ENCODE measurements at places on chromosomes 4 and X. TPM values are rescaled to one million over a fixed set of nuclear protein-coding genes. Genes with fewer than 3 reads are reported as not detected.

CXCL13 gene
- not detected for total RNA-seq

REPS2 gene
- total RNA-seq, result 0.31 TPM

RBM46 gene
- not detected for total RNA-seq

LAMTOR3 gene
- 53.4 TPM for total RNA-seq

FHIP1A gene
- total RNA-seq, result 4.6 TPM

ZIC3 gene
- total RNA-seq, result not detected

CXorf66 gene
- total RNA-seq, result not detected

SLC16A2 gene
- 13.5 TPM for total RNA-seq

FAM47A gene
- not detected for total RNA-seq

AASDH gene
- total RNA-seq, result 6.7 TPM

FATE1 gene
- not detected for total RNA-seq

ZGRF1 gene
- total RNA-seq, result 9.2 TPM

- no peak for DNase-seq
Measured at GRCh38 chrX:71085900-71086299, 9.8 kb upstream of the FOXO4 start.

DNA sequence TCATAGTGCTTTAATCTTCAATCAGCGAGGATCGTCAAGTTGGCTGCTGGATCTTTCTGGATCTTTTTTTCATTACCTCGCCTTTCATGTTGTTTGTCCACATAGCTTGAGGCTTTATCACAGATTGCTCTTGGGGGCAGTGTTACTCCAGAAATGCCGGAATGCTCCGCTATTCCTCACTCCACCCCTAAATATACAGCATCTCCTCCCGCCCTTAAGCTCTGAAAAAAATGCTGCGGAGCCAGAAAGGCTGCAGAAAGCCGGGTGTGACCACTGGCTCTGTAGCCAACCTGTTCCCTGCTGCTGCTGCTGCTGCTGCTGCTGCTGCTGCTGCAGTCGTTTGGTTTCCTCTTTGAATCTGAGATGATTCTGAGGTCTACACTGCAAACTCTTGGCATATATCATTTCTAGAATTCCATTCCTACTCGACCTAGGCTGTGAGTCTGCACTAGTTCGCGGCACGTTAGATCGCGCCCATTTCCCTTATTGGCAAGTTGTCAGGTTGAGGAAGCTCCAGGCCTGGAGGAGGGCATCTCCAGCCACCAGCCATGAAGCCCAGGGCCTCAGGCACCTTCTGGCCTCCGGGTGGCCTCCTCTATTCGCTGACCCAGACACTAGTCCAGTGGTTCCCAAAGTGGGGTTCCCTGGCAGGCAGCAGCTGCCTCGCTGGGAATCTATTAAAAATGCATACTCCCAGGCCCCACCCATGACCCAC, 34.2 kb downstream of the WDR13 start:
- DNase-seq, result peak; percentile 94

GRCh38 chr4:139629436-139630125, 36.0 kb upstream of the MGST2 start:
- no peak for DNase-seq

DNA sequence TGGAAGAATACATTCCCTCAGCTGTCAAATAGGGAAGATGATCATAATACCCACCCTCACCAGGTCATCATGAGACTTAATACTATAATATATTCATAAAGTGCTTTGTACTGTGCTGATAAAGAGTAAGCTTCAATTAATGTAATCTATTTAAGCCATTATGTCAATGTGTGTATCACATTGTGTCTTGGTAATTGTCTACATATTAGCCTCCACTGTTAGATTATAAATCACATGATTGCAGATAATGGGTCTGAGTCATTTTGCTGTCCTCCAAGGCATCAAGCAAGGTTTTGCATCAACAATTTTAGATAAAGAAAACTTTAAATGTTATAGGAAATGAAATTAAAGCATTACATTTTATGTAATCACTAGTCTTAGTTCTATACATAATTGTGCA, 45.2 kb upstream of the CEP135 start:
- DNase-seq, result no peak

- peak; percentile 8 for DNase-seq
Measured at GRCh38 chrX:34300871-34301270, 168.8 kb upstream of the FAM47A start.

DNA sequence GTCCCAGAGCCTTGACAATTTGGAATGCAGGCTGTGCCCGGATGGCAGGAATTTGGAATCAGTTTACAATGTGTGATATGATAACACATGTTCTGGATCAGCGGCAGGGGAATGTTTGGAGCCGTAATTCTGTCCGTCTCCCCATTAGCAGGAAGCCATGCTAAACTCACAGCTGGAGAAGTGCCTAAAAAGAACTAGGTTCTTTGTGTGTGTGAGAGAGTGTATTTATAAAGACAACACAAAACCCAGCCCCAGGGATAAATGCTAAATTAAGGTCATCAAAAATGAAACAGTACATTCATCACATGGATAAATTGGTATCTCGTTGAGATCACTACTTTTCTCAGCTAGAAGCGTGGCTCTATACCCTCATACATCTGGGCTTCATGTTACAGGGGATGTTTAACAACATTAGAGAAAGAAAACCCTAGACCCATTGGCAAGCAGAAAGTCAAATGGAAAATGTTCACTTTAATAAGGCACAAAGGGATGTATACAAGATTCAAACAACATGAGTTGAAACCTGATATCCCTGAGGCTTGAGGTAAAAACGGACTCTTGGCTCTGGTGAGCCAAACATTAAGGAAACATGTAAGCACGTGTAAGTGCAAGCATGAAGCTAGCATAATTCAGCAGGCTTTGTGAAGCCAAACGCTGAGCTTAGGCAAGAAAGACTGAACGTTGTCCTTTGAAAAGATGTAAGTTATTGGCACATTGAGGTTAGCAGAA, 18.0 kb upstream of the TMEM131L start:
- DNase-seq, result no peak

DNA sequence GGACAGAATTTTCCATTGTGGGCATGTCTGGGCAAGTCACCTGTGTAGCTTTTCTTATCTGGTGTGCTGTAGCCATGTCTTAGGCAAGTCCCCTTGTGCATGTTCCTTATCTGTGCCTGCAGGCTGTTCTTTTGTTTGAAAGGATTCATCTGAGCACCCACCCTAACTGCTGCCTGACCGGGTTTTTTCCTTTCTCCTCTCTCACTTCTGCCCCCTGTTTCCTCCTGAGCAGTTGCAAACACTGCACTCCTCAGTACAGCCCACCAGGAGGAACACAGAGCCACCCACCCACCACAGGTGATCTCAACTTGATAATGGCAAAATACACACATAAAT, 29.2 kb upstream of the IL9R start:
- DNase-seq, result no peak

DNA sequence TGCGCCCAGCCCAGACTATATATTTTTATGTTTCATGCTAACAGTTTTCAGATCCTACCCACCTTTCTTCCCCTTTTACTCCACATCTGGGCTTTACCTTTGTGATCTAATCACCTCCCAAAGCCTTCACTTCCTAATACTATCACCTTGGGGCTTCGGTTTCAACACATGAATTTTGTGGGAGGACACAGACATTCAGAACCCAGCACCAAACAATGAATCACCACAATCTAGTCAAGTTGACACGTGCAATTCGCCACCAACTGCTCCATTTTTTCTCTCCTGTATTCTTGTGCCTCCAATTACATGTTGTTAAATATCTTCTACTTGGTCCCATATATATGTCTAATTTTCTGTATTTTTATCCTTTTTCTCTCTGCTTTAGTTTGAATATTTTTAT, 41.8 kb upstream of the STX18 start:
- DNase-seq, result no peak

- no peak for DNase-seq
Measured at GRCh38 chr4:1300466-1301455, 11.1 kb downstream of the MAEA start.

GRCh38 chr4:118036336-118036735, 2.0 kb downstream of the NDST3 start:
- peak; percentile 51 for DNase-seq

- no peak for DNase-seq
Measured at GRCh38 chr4:113053883-113054282, 4.4 kb downstream of the ANK2 start.

DNA sequence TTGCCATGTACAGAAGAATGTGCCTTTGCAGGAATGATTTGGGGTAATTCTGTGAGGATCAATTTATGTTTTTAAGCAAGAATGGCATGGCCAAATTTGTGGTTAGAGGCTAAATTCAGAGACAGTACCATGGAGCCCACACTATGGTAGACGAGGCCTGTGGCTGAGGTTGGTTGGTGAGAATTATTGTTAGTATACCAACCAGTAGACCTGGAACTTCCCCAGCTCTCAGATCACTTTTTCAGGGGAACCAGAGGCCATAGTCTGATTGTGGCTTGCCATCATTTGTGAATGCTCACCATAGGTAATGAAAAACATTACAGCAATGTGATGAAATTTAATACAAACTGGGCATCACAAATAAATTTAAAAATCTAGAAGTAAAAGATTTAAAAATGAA, 56.3 kb downstream of the SHISA3 start:
- no peak for DNase-seq

- no peak for DNase-seq
Measured at GRCh38 chr4:6439120-6439762, 33.2 kb downstream of the PPP2R2C start.

GRCh38 chr4:114082348-114082747, 102.9 kb upstream of the ARSJ start:
- DNase-seq, result no peak

DNA sequence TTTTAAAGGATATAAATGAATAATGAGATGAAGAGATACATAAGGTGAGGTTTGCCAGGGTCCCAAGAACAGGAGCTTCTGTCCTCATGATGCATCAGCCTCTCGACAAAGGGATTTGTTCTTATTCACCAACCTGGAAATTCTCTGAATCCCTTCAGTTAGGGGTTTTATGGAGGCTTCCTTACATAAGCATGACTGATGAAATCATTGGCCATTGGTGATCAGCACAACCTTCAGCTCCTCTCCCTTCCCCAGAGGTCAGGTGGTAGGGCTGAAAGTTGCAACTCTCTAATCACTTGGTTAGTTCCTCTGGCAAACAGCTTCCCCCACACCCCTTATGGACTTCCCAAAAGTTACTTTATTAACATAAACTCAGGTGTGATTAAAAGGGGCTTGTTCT, 222.0 kb downstream of the SPRY1 start:
- peak; percentile 25 for DNase-seq

- no peak for DNase-seq
Measured at GRCh38 chr4:6591781-6592180, 16.8 kb downstream of the MAN2B2 start.

- DNase-seq, result no peak
Measured at GRCh38 chrX:116318672-116319071, 117.7 kb upstream of the SLC6A14 start.

DNA sequence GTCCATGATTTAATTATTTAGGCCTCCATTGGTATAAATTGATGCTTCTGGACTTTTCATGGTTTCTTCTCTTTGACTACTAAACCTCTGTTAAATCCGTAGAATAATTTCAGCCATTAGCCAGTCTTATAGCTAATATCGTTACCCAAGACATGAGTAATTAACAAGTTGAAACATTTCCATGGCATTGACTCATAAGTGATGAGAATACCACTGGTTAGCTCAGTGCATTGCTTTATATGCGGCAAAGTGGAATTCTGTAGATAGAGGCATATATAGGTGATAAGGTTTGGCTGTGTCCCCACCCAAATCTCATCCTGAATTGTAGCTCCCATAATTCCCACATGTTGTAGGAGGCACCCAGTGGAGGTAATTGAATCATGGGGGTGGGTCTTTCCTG, 80.6 kb downstream of the VCX2 start:
- DNase-seq, result no peak

DNA sequence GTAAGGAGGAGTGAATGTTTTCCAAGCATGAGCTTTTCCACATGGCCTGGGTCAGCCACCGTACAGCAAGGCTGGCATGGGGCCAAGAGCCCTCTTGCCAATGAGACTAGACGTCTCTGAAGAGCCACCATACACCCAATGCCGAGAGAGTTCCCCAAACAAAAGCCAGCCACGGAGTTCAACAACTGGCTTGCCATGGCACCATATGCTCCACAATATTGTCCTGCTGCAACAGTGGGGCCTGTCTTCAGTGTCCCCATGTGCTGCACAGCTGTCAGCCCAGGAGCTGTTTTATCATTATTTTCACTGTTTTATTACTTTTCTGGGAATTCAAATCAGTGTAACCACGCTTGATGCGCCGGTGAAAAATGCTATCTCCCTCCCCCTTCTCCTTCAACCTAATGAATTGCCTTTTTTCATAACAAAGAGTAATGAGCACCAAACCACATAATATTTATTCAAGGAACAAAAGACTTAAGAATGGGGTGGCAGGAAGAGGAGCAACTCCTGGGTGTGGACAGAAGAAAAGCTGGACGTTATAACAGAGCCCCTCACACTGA, 18.4 kb downstream of the MAML3 start:
- no peak for DNase-seq

- DNase-seq, result no peak
Measured at GRCh38 chr4:173121076-173121561, 47.5 kb upstream of the GALNT7 start.

DNA sequence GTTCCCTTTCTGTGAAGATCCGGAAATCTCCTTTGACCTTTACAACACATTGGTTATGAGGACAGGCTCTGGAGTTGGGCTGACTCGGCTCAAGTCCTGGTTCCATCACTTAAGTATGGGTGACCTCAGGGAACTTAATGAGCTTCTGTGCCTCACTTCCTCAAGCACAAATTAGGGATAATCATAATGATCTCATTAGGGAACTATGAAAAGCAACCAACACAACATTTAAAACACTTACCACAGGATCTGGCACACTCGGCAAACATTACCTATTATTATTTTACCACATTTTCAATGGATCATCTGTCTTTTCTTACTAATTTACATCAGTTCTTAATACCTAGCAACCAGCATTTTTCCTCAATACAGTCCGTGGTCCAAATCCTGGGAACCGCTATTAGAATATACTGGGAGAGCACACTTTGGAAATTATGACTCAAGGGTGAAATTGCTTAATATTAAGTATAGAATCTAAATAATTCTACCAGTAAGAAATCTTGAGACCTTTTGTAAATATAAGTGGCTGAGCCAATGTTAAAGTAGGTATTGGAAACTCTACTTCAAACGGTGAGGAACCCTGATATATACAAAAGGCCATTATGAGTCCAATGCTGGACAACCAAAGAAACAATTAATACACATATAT, 19.6 kb downstream of the ADGRA3 start:
- DNase-seq, result no peak

DNA sequence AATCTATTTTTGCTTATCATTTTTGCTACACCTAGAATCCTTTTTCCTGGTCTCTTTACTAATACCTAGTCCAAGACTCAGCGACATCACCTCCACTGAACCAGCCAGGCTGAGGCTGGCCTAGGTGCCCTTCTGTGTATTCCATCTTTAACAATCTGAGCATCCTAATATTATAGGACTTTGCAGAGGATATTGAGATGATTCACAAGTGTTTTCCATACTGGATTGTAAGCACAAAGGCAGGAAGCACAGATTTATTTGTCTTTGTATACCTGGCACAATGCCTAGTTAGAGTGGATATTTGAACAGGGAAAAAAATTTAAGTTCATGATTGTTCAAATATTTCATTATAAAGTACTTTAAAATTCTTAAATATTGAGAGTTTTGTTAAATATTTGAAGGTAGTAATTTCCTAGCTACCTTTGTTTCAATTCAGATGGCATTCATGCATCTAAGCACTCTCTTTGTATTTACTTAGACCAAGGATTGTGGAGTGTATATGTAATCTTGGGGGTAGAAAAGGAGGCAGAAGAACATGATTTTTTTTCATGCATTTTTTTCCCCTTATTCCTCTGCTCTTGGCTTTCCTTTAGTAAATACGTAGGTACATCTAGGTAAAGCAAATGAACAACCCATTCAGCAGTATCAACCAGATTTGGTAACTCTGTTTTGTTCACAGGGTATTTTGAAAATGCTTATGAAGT, 18.4 kb downstream of the SMARCA5 start:
- no peak for DNase-seq
